ENCODE measurements at places on chromosomes 5 and 9.

DNA sequence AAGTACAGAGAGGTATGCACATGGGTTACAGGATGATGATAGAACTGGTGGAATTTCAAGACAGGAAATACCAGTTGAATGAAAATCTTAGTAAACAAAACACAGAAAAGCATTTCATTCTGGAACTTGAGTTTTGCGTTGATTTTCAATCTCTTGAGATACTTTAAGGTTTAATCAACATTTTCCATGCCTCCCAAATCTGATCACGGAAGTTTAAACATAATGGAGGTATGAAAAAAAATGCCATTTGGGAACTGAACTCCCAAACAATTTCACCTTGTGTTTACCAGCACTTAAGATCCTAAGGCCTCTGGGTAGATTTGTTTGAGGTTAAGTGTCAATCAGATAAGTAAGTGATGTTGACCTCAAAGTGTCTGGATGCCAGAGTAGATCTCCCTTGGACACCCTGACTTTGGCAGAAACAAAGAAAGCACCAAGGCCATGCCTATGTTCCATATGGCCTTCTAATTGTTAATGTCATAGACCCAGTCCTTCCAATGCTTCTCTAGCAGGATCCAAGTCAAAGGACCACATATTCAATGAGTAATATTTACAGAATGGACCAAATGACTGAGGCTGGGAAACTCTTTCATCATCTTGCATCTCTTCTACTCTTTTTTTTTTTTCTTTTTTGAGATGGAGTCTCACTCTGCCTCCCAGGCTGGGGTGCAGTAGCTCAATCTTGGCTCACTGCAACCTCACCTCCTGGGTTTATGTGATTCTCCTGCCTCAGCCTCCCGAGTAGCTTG lies 216.9 kb downstream of the ARRDC3 start:
- DNase-seq, result no peak

GRCh38 chr5:143263272-143263810 lies 140.1 kb downstream of the NR3C1 start:
- no peak for DNase-seq

- no peak for DNase-seq
These were observed 15.1 kb upstream of the LURAP1L start for GRCh38 chr9:12759761-12760160.

DNA sequence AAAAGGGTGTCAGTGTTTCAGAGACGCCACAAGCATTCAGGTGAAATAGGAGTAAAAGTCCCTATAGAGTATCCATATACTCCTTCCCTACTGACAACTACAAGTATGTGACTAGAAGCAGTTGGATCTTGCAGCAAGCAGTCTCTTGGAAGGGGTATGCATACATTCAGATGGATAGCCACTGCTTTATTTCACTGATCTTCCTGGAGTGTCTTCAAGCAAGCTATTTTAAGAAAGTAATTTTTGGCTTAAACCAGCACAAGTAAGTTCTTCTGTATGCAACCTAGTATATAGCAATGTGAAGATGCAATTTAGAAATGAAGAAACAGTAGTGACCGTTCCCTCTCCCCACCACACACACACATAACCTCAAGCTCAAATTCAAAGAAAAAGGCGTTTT lies 446.8 kb upstream of the CDH18 start:
- no peak for DNase-seq

- DNase-seq, result no peak
These were observed 1192.0 kb downstream of the CDH12 start for GRCh38 chr5:21661184-21661583.

GRCh38 chr9:84218322-84218721 lies 122.2 kb downstream of the SLC28A3 start:
- DNase-seq, result no peak

GRCh38 chr5:113266227-113266912 lies 168.4 kb downstream of the TSSK1B start:
- no peak for DNase-seq

DNA sequence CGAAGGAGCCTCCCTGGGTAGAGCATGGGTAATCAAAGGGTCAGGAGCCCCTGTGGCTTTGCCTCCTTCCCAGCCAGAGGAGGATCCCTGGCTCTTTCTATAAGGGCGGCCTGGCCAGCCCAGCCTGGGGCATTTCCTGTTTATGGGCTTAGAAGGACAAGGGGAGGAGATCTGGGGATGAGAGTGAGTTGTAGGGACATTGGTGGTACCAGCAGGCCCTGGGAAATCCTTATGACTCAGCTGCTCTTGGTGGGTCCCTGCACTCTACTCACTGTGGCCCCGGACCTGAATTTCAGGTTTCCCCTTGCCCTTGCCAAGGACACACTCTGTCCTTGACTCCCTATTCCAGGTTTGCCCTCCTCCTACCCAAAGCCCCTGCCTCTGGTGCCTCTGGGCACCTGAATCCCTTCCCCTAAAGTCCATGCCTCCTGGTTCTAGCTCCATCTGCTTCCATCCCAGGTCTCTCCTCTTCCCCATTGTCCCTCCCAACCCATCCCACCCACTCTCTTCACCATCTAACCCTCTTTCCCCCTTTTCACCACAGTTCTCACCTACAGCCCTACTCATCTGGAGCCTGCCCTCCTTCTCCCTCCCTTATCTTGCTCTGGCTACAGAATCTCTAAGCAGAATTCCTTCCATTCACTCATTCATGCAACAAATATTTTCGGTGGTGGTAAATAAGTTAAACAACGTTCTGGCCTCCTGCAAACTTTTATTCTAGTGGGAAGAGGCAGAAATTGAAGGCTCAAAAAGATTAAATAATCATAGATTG lies 34.9 kb downstream of the PCDH1 start:
- no peak for DNase-seq

DNA sequence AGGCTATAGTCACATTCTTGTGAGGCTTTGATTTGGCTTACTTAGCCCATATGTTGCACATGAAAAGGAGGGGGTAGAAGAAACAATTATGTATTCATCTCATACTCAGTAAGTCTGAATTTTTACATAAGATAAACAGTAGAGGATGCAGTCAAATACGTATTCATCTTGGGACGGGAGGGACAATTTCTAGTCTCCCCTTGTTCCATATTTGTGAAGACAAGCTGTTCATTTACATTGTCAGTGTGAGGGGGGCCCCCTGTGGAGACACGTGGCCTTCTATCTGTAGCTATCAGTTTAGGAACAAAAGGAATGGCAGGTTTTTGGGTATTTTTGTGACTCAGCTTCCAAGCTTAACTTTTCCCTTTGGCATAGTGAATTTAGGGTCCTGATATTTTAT lies 49.2 kb upstream of the PPP1R2B start:
- DNase-seq, result no peak

- DNase-seq, result no peak
These were observed 2.0 kb downstream of the RNF44 start for GRCh38 chr5:176535101-176535663.

DNA sequence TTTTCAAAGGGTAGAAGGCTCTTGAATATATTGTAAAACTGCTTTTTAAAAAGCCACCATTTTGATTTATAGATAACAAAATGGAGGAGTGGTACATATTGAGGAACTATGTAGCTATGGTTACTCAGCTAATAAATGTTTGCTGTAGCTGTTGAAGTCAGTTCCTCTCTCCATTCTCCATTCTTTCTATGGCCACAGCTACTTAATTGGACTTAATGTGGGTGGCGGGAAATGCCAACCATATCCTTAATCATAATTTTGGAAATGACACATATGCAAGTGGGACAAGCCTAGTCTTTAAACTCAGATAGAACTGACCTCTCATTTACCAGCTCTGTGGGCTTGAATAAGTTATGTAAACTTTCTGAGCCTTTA lies 10.6 kb downstream of the CDKN2A start:
- no peak for DNase-seq

- DNase-seq, result no peak
These were observed 254.3 kb downstream of the ZSWIM6 start for GRCh38 chr5:61586096-61587084.

- no peak for DNase-seq
These were observed 303.2 kb downstream of the ACTL7B start for GRCh38 chr9:108552459-108553040.

DNA sequence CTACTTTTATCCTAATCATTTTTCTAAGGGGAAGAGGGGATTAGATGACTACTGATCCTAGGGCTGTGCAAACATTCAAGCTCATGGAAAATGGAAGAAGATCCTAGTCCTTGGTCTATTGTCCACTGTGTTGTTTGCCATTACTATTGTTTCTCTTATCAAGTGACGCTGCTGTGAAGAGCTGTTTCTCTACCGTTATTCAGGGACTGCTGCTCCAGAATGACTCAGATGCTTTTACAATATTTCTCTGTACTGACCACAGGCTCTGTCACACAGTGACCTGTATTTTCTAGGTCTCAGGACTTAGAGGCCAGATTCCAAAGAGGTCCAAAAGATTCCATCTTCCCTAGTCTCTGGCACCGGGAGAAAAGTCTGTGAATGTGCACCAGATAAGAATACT lies 159.5 kb upstream of the CHD1 start:
- no peak for DNase-seq

GRCh38 chr5:158140120-158140731 lies 281.3 kb upstream of the CLINT1 start:
- no peak for DNase-seq

DNA sequence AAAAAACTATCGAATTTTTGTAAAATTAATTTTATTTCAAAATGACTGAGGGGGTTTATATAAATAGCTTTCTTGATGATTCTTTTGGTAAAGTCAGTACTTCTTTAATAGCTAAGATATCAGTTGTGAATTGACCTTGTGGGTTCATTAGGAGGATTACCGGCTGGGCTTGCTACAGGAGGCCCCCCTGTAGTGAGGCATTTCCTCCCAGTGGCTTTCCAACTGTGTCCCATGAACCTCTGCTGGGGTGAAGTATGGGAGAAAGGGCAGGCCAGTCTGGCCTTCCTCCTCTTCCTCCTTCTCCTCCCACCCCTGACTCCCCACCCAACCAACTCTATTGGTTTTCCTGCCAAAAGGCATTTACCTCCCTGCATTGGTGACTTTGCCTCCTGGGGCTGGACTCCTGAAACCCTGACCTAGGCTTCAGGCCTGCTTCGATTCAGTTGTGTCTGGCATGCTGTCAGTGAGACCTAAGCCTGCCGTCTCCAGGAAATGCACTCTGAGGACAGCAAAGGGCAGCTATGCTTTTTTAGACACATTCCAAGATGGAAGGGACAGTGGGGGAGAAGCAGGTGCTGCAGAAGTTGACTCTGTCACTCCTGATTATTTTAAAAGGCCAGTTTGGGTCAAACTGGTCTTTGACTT lies 144.8 kb downstream of the HSPA4 start:
- peak; percentile 36 for DNase-seq

GRCh38 chr5:138212828-138213160 lies 329 bp downstream of the CDC23 start:
- DNase-seq, result no peak

DNA sequence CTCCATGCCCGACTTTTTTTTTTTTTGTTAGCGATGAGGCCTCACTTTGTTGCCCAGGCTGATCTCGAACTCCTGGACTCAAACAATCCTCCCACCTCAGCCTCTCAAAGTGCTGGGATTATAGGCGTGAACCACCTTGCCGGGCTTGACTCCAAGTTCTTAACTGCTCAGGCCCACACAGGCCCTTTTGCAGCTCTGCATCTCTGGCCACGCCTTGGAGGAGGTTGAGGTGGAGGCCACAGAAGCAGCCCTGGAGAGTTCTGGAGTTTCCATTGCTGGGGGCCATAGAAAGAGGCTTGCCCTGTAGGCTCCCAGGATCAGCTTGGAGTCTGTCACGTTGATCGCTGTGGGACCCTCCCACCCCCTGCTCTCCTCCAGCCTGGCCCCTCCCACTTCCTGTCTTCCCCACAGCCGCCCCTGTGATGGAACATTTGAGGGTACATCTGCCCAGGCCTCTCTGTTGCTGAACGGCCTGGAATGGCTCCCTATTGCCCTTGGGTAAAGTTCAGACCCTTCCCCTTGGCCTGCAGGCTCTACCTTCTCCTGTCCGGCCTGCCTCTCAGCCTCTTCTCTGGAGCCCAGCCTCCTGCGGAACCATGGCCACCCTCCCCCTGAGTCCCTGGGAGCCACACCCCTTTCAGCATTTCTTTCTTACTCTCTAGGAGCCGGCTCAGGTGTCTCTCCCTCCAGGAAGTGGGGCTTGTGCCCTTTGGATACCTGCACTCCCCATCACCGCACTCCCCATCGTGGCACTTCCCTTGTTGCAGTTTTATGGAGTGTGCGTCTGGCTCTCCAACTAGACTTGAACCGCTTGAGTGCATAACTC lies 30.4 kb upstream of the IER5L start:
- DNase-seq, result peak; percentile 48

- peak; percentile 38 for DNase-seq
These were observed 13.2 kb upstream of the AQP7 start for GRCh38 chr9:33415501-33416038.

DNA sequence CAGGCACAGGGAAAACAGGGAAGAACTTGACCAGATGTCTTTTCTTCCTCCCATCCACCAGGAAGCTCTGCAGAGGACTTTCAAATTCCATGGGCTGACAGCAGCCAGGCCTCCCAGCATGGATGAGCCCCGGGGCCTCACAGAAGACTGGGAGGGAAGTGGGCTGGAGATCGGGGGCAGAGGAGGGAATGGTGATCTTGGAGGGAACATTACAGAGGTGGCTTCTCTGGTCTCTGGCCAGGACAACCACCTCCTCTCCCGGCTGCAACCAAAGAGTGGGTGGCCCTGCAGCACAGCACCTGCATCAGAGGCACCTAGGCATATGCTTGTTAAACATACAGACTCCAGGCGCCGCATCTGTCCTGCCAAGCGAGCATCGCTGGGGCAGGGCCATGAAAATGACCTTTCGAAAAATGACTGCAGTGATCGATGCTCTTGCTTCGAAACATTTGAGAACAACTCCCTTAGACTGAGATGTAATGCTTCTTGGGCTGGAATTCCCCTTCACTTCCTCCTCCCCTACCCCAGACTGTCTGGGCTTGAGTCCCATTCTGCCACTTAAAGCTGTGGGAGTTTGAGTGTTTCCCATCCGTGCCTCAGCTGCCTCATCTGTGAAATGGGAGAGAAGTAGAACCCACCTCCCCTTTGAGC lies 68.7 kb upstream of the UNC5A start:
- no peak for DNase-seq

- no peak for DNase-seq
These were observed 49.9 kb downstream of the JMY start for GRCh38 chr5:79285833-79286232.

DNA sequence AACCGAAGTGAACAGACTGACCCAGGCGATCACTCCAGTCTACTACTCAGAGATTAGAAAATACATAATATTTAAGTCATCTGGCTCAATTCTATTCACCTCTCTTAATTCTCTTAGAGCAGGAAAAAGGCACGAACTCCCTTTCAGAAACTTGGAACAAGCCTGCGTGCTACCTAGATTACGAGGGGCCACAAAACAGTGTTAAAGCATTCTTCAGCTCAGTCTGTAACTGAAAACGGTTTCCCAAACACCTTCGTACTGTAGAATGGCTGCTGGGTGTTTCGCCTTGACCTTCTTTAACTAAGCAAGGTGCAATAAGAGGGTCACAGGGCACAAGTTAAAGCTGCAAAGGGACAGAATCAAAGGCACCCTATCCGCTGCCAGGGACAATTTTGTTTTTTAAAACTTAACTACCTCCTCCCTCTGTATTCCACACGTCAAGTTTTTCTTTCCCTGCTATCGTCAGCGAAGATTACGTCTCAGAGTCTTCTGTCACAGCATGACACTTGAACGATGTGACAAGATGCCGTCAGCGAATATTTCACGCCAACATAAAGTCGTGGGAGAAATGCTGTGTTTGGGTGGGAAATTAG lies 687 bp downstream of the LYSMD3 start:
- DNase-seq, result peak; percentile 26
